Retinal pigment epithelial cell (primary cell): ENCODE measurements at places on chromosomes 2 and 18.

DNA sequence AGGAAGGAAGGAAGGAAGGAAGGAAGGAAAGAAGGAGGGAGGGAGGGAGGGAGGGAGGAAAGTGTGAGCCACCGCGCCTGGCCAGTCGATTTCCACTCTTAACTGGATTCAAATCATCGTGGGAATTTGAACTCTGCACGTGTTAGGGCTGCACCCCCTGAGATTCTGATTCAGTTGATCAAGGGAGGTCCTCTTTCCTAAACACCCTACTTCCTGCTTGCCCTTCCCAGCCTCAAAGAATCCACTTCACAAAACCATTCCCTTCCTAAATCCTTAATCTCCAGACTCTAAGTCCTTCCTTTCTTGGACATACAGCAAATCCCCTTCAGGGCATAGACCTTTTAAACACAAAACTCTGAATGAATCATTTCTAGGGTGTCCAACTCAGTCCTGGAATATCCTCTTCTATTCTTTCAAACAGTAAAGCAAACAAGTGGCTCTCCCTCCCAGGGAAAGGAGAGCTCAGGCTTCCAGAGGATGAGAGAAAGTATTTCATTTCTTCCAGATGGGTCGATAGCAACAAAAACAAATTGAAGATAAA is 68.2 kb upstream of the MBOAT2 start:
- DNase-seq, result no peak

DNA sequence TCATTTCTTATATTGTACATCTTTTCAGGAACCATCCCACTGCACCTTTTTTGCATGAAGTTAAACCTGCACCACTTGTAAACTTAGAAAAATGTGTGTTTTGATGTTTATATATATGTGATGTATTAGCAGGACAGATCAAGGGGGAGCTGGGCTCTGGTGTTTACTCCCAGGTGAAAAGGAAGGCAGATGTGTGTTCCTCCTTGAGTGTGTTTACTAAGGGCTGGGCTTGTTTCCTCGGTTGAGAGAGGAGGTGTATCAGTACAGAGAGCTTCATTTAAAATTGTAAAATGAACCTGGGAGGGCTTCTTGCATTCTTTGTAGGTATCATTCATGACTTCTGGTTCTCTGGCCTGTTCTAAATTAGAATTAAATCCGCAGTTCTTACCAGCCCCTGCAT is 14.8 kb downstream of the LPIN1 start:
- no peak for DNase-seq

DNA sequence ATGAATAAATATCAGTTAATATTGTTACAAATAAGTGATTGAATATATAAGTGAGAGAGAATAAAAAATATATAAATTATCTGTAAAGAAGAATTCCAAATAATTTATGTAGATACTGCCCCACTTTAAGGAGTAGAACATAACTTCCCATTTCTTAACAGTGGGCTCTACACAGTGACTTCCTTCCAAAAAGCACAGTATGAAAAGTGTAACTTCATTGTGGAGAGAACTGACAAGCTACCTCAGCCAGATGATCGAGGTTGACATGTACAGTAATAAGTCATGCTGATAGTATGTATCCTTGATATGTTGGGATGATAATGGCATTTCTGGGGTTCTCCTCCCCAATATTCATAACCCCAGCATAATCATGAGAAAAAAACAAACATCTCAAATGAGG is 191.9 kb upstream of the FN1 start:
- DNase-seq, result no peak

GRCh38 chr2:102674370-102674769 is 55.0 kb downstream of the SLC9A2 start:
- no peak for DNase-seq

- no peak for DNase-seq
Observed at GRCh38 chr2:197189426-197190099, 121.0 kb downstream of the ANKRD44 start.

GRCh38 chr2:155377266-155377680 is 678.8 kb downstream of the KCNJ3 start:
- DNase-seq, result no peak

DNA sequence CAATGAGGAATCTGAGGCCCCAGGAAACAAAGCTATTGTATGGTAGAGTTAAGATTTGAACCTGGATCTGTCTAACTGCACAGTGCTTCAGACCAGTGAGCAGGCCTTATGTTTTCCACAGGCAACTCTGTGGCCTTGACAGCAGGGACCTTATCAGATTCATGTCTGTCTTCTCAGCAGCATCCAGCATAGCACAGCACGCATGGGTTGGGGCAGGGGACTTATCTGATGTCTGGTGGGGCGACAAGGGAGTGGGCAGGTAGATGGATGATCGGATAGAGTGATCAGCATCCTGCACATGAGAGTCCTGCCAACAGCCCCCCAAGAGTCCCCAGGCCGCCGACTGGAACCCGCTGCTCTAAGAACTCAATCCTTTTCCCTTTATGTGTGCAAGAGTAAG is 28.7 kb upstream of the KCNF1 start:
- DNase-seq, result no peak

DNA sequence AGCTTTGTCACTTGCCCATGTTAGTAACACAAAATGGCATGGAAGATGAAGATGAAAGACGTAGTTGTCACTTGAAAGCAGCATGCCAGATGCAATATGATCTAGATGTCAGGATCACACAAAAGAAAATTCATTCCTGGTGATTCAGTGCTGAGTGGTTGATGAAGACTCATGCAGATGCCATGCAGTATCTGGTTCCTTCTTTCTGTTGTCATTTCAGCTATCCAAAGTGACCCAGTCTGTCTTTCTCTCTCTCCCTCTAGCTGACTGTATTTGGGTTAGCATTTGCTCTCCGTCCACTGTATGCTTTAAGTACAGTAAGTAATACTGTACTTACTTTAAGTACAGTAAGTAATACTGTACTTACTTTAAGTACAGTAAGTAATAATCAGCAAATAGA is 50.4 kb downstream of the TTN start:
- DNase-seq, result no peak

DNA sequence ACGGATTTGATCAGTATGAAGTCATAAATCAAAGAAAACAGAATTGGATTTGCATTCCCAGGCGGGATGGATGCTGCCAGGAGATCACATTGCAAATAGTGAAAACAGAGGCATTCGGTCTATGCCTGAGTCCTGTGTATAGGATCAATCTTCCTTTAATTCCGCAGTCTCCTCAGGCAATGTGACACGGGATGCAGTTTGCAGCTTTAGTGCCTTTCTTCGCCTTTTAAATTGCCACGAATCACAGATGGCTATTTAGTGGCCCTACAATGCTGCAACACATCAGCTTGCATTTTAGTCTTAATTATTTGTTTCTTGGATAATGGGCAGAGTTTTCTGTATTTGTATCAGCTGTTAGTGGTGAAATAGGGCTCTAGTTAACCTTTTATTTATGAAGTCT is 6.8 kb downstream of the ADCYAP1 start:
- DNase-seq, result no peak

GRCh38 chr18:36448384-36449290 is 151.1 kb downstream of the FHOD3 start:
- DNase-seq, result no peak

GRCh38 chr2:201172279-201172678 is 10.7 kb upstream of the CASP10 start:
- DNase-seq, result no peak

DNA sequence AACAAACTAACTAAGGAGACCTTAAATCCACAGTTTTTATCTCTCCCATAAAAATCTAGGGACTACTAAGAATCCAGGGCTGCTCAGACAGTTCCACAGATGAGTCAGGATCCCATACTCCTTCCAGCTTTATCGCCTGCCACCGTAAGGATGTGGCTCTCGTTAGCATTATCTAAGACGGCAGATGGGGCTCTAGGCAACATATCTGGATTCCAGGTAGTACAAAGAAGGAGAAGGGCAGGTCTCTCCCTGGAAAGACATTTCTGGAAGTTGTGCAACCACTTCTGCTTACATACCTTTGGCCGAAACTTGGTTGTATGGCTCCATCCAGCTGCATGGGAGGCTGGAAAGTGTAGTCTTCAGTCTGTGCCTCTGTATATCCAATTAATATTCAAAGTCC is 149.4 kb downstream of the SP3 start:
- DNase-seq, result no peak

DNA sequence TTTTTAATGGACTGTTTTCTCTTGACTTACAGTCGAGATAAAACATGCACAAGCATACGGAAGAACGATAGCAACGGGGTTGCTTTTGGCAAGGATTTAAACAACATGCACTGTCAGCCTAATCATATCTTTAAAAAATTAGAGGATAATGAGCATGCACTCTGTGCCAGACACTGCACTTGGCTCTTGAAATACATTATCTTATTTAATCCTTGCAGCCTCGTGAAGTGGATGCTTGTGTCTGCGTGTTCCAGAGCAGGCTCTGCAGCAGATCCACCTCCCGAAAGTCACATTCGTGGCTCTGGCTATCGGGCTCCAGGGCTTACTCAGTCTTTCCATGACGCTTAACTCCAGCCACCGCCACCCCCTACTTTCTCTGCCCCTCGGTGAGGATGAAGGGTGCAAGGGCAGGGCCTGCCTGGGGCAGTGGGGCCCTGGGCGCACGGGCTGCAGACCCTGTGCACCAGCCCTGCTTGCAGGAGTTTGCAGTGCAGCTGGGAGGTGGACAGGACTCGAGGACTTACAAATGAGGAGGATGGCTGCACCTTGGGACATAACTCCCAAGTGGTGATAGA is 61.7 kb downstream of the ACKR3 start:
- DNase-seq, result no peak

DNA sequence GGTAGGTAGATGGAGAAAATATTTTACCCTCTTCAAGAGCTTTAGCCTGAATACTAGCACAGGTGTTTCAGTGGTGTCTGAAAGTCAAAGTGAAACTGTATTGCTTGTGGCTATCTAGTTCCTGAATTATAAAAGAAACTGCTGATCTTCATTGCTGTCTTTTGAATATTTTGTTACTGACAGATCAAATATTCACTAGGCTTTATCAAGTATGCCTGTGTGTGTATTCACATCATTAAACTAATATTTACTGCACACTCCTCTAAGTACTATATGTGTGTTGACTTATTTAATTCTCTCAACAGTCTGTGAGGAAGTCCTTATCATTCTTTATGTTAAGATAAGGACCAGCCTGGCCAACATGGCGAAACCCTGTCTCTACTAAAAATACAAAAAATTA is 139.6 kb downstream of the SOCS6 start:
- DNase-seq, result no peak

GRCh38 chr18:7844418-7844817 is 277.3 kb downstream of the PTPRM start:
- no peak for DNase-seq

DNA sequence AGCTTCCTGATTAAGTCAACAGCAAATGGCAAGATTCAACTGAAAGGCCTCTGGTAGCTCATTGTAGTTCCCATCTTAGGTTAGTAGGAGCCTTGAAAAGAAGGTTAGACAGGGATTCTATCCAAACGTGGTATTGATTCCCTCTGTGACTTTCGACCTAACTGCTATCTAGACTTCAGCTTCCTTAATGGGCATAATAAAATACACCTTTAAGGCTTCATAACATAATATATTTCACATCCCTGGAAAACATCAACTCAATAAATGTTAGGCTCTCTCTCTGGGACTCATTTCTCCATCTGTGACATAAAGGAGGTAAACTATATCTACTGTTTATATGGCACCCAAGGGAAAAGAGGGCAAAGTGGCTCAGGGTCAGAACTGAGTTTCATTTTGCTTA is 60.9 kb downstream of the STK39 start:
- no peak for DNase-seq

- no peak for DNase-seq
Observed at GRCh38 chr2:192465141-192465540, 270.4 kb upstream of the TMEFF2 start.

DNA sequence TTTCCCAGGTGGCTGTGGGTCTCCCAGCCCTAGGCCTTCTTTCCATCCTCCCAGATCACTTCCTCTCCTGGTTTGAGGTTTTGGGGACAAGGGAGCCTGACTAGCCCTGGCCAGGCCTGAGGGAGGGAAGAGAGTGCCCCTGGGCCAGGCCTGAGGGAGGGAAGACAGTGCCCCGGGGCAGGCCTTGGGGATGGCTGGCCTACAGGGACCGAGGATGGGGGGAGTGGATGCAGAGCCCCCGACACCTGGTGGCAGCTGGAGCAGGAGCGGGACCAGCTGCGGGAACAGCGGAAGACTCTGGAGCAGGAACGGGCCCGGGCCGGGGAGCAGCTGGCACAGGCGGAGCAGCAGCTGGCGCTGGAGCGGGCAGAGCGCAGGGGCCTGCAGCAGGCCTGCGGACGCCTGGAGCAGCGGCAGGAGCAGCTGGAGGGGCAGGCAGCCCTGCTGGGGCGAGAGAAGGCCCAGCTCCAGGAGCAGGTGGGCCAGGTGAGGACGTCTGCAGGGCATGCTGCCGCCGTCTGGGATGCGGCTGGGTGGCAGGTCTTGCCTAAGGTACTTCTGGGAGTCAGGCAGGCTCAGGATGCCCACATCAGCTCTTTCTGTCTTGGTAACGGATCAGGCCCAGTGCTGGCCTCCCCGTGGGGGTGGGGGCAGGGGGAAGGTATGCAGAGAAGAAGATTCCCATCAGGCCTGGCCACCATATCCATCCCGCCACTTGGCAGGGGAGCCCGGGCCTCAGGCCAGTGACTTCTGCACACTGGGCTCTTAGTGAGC is 29.2 kb downstream of the CROCC2 start:
- no peak for DNase-seq

- no peak for DNase-seq
Observed at GRCh38 chr2:111208639-111209038, 87.9 kb downstream of the BCL2L11 start.

- no peak for DNase-seq
Observed at GRCh38 chr2:238926761-238927611, 79.1 kb downstream of the TWIST2 start.

DNA sequence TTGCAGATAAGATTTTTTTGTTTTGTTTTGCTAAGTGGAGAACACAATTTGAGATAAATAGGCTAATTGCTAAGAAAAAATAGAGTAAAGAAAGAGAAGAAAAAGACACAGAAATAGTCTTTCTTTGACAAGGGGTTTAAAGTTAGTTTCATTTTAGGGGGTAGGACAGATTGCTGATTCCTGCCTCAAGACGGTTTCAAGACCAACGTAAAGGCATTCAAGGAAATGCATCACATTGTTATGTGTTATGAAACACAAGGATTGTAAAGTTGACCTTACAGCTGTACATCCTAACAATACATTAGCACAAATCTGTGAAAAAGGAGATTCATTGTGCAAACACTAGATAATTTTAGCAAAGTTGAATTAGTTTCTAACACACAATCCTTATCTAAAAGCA is 22.7 kb upstream of the ETAA1 start:
- no peak for DNase-seq

- DNase-seq, result no peak
Observed at GRCh38 chr2:237406371-237406895, 7.5 kb downstream of the COL6A3 start.

DNA sequence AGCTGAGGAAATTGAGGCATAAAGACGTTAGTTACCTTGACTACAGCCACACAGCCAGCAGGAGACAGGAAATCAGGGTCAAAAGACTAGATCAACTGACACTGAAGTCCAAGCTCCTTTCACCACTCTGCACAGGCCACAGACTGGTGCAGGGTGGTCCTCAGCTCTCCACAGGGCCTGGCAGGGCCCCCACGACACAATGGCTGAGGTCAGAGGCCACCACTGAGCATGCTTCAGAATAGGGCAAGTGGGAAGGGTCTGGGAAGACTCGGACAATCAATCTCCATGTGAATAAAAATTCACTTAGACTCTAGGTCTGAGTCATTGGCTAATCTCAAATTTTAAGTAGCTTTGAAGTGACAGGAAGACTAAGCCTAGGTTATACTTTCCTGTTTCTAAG is 201.7 kb downstream of the ALK start:
- DNase-seq, result no peak

GRCh38 chr18:61972389-61973264 is 79.8 kb upstream of the RNF152 start:
- DNase-seq, result no peak
